ENCODE measurements at places on chromosomes 11 and 22.

- no peak for DNase-seq
These were observed 753.8 kb upstream of the TENM4 start for GRCh38 chr11:80194625-80195024.

DNA sequence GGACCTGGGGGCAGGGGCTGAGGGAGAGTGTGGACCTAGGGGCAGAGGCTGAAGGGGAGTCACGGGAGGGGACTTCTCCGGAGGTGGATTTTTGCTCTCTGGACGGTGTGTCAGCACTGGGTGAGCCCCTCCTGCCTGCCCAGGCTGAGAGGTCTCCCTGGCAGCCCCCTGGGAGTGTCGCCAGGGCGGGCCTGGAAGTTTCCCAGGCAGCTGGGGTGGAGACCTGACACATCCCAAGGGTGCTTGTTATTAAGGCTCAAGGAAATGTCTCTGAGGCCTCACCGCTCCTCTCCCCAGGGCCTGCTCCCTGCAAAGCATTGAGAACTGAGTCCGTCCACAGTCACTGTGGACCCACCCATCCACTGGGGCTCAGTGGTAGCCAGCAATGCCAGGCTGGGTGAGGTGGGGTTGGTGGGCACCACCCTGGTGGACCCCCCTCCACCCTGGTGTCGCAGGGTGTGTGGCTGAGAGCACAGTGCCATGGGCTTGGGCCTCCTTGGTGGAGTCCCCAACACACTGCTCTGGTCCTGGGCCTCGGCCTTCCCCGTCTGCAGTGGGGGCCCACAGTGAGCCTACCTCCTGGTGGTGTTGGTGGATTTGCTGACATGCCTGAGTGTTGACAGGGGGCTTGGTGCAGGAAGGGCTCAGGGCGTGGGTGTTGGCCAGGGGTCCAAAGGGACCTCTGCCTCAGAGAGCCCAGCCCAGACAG, 2.5 kb downstream of the CD81 start:
- DNase-seq = peak; percentile 76

DNA sequence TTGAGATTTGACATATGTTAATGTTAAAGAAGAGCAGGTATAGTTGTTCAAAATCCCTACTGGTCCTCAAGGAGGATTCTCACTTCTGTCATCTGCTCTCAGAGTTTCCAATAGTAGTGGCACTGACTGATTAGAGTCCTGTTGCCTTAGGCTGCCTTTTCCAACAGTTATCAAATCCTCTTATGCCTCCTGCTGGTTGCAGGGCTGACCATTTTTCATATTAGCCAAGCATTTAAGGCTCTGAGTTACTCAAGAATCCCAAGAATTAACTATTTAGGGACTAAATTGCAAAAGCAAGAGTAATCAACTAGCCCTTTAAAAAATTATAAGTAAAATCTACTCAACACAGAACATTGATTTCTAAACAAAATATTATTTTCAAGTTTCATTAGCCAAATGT, 212.0 kb upstream of the CHORDC1 start:
- DNase-seq = no peak

DNA sequence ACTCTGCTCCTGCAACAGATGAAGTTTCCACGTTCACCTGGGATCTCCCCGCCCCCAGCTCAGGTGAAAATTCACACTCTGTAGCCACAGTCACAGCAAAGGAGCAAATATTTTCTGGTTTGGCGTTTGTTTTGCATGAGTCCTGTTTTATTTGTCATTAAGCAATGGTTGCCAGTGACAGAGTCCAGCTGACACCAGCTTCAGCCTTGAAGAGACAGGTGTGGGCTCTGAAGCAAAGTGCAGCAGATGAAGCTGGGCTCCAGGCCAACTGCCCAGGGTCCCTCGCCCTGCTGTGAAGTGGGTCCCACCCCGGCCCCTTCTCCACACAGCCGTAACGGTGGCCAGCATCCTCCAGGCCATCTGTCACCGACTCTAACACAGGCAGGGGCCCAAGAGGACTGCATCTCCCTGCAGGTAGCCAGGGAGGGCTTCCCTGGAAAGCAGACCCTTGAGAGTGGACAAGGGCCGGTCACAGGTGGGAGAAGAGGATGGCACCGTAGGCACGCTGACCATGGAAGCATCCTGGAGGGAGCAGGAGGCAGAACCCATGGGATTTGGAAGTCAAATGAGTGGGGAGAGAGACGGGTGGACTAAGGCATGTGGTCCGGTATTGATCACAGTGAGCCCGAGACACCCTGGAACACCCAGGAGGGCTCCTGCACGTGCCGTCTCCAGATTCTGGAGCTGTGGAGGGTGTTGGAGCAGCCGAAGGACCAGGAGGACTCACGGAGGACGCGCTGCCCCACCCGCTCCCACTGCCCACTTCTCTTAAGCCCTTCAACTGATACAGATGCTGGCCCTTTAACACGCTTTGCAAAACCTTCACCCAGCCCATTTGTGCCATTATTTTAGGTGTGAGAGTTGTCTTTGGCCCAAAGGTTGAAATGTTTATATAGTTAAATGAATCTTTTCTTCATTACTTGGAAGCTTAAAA, 294.5 kb downstream of the BRD1 start:
- DNase-seq = peak; percentile 14

GRCh38 chr11:47161134-47161854, 15.4 kb downstream of the ARFGAP2 start:
- DNase-seq = no peak

DNA sequence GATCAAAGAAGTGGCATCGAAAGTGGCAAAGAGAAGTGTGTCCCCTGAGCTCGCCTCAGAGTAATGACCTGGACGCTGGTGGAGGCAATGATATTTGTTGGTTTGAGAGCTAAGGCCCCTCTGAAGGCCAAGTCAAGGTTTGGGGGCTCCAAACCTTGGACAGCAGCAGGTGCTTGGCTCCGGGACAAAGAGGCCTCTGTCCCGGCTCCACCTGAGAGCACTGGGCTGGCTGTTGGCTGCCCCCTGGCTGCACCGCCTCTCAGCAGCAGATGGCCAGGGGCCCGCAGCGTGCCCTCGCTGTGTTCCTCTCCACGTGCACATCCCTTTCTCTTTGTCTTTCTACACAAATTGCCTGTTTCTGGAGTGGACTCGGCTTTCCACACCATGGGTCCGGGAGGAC, 301.3 kb downstream of the NTM start:
- no peak for DNase-seq

- DNase-seq = no peak
These were observed 234.9 kb upstream of the CADM1 start for GRCh38 chr11:115739146-115739545.

DNA sequence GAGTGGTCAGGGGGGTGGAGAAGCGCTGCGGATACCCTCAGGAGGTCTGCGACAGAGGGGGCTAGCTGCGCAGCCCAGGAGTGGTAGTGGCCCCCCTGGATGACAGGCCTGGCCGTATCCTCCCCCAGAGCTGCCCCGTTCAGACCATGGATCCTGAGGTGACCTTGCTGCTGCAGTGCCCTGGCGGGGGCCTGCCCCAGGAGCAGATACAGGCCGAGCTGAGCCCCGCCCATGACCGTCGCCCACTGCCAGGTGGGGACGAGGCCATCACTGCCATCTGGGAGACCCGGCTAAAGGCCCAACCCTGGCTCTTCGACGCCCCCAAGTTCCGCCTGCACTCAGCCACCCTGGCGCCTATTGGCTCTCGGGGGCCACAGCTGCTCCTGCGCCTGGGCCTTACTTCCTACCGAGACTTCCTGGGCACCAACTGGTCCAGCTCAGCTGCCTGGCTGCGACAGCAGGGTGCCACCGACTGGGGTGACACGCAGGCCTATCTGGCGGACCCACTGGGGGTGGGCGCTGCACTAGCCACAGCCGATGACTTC, 505 bp downstream of the NUDT22 start:
- DNase-seq = peak; percentile 88
